ENCODE measurements at places on chromosomes 3 and 15. TPM values are rescaled to one million over a fixed set of nuclear protein-coding genes. Genes with fewer than 3 reads are reported as not detected.

The SLC15A2 gene
- 31.7 TPM for polyA plus RNA-seq

The PXYLP1 gene
- 28.7 TPM for polyA plus RNA-seq

The SLC6A1 gene
- polyA plus RNA-seq: 7.2 TPM

The DHFR2 gene
- polyA plus RNA-seq: 10.9 TPM

The CRABP1 gene
- 0.39 TPM for polyA plus RNA-seq

The GUCA1C gene
- polyA plus RNA-seq: not detected
